Endodermal cell (in vitro differentiated cells): ENCODE measurements at places on chromosomes 1 and 21. TPM values are rescaled to one million over a fixed set of nuclear protein-coding genes. Genes with fewer than 3 reads are reported as not detected.
A peak's percentile ranks its signal among the peaks of the same experiment; 100 is the strongest.

The FCRLB gene
- 0.16 and 0.22 TPM in 2 replicates for total RNA-seq

The ACTL8 gene
- 0.25 TPM in 1 of 2 replicates, not detected in the other for total RNA-seq

The OR2T11 gene
- total RNA-seq, result not detected in 3 replicates

The BSND gene
- total RNA-seq, result 0.15 to 0.20 TPM (median 0.16 TPM) in 3 replicates

The CBR3 gene
- not detected in 3 replicates for total RNA-seq

The FPGT gene
- 11.9 to 13.7 TPM (median 12.4 TPM) in 3 replicates for total RNA-seq

DNA sequence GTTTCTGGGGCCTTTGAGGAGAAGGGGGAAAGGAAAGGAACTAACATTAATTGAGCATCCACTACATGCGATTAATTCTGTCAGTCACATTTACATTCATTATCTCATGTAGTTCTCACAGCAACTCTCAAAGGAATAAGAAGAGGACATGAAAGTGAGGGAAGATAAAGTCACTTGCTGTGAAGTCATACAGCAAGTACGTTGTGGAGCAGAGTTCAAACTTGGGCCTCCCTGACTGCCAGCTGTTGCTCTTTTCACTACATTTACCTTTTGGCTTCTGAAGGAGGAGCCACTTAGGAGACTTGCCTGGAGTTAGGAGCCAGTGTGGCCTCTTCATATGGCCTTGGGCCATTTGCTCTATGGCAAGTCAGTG, 6.2 kb downstream of the ZNF691 start:
- H3K36me3 ChIP-seq, result peaks cover 36% of the 10 kb centered on the region
- H3K27ac ChIP-seq, result no peak overlapping the region
- DNase-seq, result no peak
- no peaks in the 10 kb centered on the region for H3K27me3 ChIP-seq

DNA sequence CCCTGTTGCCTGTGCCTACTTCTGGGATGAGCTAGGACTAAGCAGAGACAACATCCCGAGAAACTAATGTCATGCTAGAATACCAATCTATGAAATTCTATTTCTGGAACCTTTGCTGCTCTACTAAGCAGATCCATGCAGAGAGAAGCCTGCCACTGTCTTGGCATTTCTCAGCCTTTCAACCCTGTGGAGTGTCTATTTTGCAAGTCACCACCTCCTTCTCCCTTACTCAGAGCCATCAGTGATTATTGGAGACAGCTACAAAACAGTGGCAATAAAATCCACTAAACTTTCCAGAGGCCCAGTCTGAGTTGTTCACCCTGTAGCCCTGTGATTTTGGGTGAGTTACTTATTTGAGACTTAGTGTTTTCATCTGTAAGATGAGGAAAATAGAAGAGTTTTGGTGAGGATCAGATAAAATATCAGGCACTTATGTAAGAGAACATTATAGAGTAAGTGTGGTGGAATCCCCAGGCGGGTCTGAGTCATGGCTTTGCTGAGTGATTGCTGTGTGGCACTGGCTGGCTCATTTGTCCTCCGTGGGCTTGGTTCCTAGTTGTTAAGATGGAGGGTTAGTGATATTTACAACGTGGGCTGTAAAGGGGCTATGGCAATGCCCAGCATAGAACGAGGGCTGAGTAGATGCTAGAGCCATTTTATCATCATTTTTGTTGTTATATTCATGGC, 61.1 kb downstream of the FMN2 start:
- peaks cover 65% of the 10 kb centered on the region for H3K36me3 ChIP-seq
- no peaks in the 10 kb centered on the region for H3K27me3 ChIP-seq
- H3K27ac ChIP-seq, result no peak overlapping the region
- no peak overlapping the region for H3K4me3 ChIP-seq
- no peak for DNase-seq

DNA sequence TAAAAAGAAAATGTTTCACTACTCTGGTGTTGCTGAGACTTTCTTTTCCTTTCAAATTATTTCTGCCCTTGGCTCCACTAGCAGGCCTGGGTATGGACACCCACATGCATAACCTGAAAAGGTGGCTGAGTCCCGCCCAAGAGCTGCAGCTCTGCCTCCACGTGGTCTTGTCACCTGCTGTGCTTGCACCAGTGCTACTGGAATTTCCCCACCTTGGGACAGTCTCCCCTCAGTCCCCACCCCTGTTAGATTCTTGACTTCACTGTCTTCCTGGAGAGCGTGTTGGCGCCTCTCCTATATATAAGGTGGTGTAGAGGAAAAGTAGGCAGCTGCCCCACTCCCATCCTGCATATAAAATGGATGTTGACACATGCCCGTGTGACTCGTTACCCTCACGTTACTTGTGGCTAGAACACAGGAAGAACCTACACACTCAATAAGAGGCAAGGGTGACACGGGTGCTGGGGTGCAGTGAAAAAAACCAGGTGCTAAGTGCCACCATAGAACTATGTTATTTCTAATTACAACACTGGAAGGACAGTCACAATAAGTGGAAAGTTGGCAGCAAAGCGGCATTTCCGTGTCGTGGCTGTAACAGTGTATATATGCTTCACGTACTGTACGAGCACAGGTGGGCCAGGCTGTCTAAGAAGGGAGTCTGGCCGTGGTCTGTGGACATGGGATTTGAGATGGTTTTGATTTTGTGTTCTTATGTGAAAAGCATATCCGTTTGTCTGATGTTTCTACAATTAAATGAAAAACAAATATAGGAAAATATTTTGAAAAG, 61.0 kb downstream of the POFUT2 start:
- no peak for DNase-seq
- H3K4me3 ChIP-seq, result no peak overlapping the region
- no peak overlapping the region for H3K27ac ChIP-seq
- no peaks in the 10 kb centered on the region for H3K27me3 ChIP-seq
- no peaks in the 10 kb centered on the region for H3K36me3 ChIP-seq

GRCh38 chr1:241317676-241318075, 39.3 kb downstream of the RGS7 start:
- no peak for DNase-seq
- no peaks in the 10 kb centered on the region for H3K4me1 ChIP-seq
- no peaks in the 10 kb centered on the region for H3K27me3 ChIP-seq
- no peaks in the 10 kb centered on the region for H3K36me3 ChIP-seq
- no peak overlapping the region for H3K27ac ChIP-seq

GRCh38 chr21:27796106-27796505, 829.2 kb upstream of the ADAMTS5 start:
- H3K4me3 ChIP-seq, result no peak overlapping the region
- H3K27ac ChIP-seq, result no peak overlapping the region
- no peaks in the 10 kb centered on the region for H3K4me1 ChIP-seq
- DNase-seq, result no peak

DNA sequence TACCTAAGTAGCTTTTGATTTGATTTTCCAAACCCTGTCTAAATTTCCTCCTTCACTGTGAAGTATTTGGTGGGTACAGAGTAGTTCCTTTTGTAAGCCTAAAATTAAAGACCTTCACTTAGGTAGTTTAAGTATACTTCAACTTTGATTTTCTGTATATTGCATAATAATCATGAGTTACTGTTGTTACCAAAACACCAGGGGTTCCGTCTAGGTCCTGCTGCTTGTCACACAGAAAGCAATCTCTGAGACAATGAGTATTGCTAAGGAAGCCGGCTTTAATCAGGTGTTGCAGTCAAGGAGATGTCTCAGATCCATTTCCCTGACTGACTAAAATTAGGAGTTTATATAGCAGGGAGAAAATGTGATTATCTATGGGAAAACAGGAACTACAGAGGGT, 15.3 kb downstream of the RPS6KC1 start:
- H3K4me3 ChIP-seq, result peak overlapping the region; percentile 48
- H3K36me3 ChIP-seq, result peaks cover 5% of the 10 kb centered on the region
- H3K4me1 ChIP-seq, result peaks cover 14% of the 10 kb centered on the region
- no peaks in the 10 kb centered on the region for H3K27me3 ChIP-seq

GRCh38 chr1:175543447-175543846, 199.9 kb downstream of the TNR start:
- no peaks in the 10 kb centered on the region for H3K4me1 ChIP-seq
- H3K27me3 ChIP-seq, result peaks cover 12% of the 10 kb centered on the region
- no peaks in the 10 kb centered on the region for H3K36me3 ChIP-seq
- H3K4me3 ChIP-seq, result no peak overlapping the region

- peak; percentile 83 for DNase-seq
- peaks cover 34% of the 10 kb centered on the region for H3K27me3 ChIP-seq
- peak overlapping the region; percentile 81 for H3K4me3 ChIP-seq
- no peaks in the 10 kb centered on the region for H3K36me3 ChIP-seq
These were observed 553 bp downstream of the PTGER3 start for GRCh38 chr1:71046891-71047634.

- H3K4me1 ChIP-seq, result no peaks in the 10 kb centered on the region
- H3K27ac ChIP-seq, result no peak overlapping the region
- H3K4me3 ChIP-seq, result no peak overlapping the region
- no peaks in the 10 kb centered on the region for H3K27me3 ChIP-seq
These were observed 361.6 kb upstream of the RUNX1 start for GRCh38 chr21:35410656-35411055.

DNA sequence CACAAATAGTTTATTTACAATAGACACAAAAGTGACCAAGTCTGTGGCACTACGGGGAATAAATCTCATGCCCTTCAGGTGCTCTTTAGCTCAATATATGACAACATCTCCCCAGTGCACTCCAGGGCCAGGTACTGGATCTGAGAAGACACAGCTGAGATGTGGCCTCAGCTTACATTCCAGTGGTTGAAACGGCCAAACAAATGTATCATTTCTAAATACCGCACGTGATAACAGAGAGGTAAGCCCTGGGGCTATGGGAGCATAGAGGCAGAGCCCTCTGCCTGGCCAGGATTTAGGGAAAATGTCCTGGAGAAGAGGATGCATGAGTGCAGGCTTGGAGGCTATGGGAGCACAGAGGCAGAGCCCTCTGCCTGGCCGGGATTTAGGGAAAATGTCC, 630.5 kb downstream of the SMYD3 start:
- H3K36me3 ChIP-seq, result no peaks in the 10 kb centered on the region
- no peak overlapping the region for H3K4me3 ChIP-seq
- no peak overlapping the region for H3K27ac ChIP-seq
- no peak for DNase-seq

GRCh38 chr1:183374825-183375224, 43.4 kb downstream of the NMNAT2 start:
- H3K36me3 ChIP-seq, result no peaks in the 10 kb centered on the region
- H3K27ac ChIP-seq, result no peak overlapping the region
- DNase-seq, result no peak

DNA sequence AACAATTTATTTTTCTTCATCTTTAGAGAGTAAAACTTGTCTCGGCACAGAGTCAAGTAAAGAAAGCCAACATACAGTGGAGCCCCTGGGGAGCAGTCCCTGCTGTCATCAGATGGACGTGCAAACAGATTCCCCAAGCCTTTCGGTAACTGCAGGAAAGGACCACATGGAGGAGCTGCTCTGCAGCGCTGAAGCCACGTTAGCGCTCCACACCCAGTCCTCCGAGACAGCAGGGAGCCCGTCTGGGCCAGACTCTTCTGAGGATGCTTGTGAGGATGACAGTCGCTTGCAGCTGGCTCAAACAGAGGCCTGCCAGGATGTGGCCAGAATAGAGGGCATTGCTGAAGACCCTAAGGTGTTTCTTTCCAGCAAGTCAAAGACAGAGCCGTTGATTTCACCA, 77.1 kb upstream of the SCCPDH start:
- no peak overlapping the region for H3K4me3 ChIP-seq
- no peaks in the 10 kb centered on the region for H3K4me1 ChIP-seq
- H3K27ac ChIP-seq, result no peak overlapping the region
- peaks cover 23% of the 10 kb centered on the region for H3K36me3 ChIP-seq
- H3K27me3 ChIP-seq, result no peaks in the 10 kb centered on the region

DNA sequence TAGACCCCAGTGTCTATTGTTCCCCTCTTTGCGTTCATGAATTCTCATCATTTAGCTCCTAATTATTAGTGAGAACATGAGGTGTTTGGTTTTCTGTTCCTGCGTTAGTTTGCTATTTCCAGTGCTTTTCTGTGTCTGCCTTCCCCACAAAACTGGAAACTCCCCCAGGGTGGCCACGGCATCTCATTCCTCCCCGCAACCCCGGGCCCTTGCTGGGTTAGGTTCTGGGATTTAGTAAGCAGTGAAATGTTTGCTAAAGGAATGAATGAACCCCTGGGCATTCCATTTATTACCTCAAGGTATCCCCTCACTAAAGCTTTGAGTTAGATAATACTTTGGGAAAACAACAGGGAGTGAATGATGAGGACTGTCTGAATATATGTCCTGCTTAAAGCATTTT, 142.9 kb downstream of the GLUL start:
- no peak for DNase-seq
- H3K36me3 ChIP-seq, result no peaks in the 10 kb centered on the region
- H3K4me1 ChIP-seq, result no peaks in the 10 kb centered on the region
- no peak overlapping the region for H3K4me3 ChIP-seq
- H3K27ac ChIP-seq, result no peak overlapping the region

GRCh38 chr1:223198628-223198965, 55.5 kb upstream of the TLR5 start:
- H3K27me3 ChIP-seq, result no peaks in the 10 kb centered on the region
- no peak overlapping the region for H3K4me3 ChIP-seq
- H3K27ac ChIP-seq, result no peak overlapping the region
- no peak for DNase-seq
- peaks cover 16% of the 10 kb centered on the region for H3K4me1 ChIP-seq
